ENCODE measurements at places on chromosomes 6 and 20.

- no peak for DNase-seq
Measured at GRCh38 chr6:12291839-12292604, 1.9 kb downstream of the EDN1 start.

- DNase-seq: no peak
Measured at GRCh38 chr6:56766806-56767178, 124.1 kb upstream of the DST start.

- DNase-seq: no peak
Measured at GRCh38 chr6:15073344-15073789, 172.5 kb upstream of the JARID2 start.

- no peak for DNase-seq
Measured at GRCh38 chr6:73560853-73561407, 40.1 kb upstream of the EEF1A1 start.

DNA sequence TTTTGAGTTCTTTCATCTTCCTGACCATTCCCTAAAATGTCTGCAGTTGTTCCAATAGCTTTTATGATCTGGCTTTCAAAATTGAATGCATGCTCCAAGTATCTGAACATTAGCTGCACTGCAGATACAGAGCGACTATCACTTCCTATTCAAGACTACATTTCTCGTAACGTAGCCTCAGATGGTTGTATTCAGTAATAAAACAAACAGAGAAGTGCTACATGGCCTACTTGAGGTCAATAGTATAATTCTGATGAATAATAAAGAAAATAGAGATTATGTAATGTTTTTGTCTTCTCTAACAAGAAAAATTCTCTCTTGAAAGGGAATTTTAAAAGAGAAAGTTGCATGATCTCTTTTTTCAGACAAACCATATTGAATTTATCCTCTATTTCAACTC is 333.9 kb upstream of the IRAK1BP1 start:
- DNase-seq: no peak

- no peak for DNase-seq
Measured at GRCh38 chr6:55617272-55617671, 38.3 kb upstream of the HMGCLL1 start.

Data from activated CD8-positive, alpha-beta memory T cell treated with anti-CD3 and anti-CD28 coated beads for 24 hours (primary cell).